ENCODE measurements at places on chromosomes 16 and 17.

DNA sequence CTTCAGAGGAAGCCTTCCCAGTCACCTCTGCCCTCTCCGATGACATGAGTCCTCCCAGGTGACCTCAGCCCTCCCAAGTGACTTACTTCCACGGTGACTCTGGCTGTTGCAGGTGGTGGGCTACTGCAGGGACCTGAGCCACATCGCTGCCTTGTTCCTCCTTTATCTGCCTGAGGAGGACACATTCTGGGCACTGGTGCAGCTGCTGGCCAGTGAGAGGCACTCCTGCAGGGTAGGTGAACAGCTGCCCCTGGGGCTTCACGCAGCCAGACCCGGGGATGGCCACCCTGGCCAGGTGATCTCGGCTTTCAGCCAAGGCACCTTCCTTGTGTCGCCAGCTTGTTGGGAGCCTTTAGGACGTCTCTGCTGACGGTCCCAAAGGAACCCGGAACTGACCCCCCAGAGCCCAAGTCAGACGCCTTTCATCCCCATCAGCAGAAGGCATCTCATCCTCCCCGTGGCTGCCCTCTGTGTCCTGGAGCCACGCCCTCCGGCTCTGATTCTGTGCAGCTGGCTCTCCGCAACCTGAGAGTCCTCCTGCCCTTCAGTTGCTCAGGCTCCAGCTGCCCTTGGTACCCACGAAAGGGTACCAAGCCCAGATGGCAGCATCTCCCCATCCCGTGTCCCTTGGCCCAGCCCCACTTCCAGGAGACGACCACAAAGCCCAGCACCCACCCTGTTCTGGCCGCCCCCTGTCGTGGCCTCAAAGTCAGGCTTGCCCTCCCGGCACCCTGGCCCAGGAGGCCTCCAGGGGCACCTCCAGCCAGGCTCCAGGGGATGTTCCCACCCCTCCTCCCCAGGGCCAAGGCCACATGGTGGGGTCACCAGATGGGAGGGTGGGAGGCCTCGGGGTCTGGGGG, 81.7 kb downstream of the GOSR1 start:
- DNase-seq = no peak

- DNase-seq = no peak
Observed at GRCh38 chr17:75764417-75764710, 628 bp downstream of the GALK1 start.

DNA sequence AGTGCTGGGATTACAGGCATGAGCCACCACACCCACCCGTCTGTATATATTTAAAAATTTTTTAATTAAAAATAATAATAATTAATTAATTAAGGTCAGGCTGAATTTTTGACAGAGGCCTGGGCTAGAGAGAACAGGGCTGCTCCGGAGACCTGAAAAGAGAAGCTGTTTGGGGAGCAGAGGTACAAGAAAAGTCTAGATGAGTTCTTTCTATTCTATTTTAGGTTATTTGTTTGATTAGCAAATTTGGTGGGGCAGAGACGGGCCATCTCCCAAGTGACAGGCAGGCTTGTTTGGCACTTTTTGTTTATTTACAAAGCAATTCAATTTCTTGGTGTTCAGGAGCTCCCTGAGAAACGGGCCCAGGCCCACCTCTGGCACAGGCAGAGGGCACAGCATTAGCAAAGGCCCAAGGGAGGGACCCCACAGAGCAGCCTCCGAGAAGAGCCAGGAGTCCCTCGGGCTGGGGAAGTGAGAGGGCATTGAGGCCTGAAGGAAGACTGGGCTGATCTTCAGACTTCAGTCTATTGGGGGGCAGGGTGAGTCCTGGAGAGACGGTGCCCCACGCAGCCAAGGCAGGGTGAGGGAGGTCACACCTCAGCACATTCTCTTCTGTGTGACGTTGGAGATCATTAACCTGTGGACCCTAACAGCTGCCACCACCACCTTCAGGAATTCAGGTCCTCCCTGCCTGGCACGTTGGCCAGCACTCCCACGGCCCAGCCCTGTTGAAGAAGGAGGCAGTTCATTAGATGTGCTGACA, 10.8 kb upstream of the RIPOR1 start:
- no peak for DNase-seq

DNA sequence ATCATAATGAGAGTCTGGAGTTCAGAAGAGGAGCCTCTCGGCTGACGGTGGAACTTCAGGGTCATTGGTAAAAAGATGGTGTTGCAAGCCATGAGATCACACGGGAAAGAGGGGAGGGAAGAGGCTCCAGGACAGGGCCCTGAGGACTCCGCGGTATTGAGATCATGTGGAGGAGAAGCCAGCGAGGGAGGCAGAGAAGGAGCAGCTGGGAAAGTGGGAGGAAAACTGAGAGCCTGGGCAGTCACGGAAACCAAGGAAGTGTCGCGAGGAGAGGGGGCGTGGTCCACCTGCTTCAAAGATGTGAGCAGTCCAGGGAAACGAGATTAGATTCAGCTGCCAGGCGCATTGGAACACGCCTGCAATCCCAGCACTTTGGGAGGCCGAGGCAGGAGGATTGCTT, 27.7 kb upstream of the SBK1 start:
- peak; percentile 77 for DNase-seq

DNA sequence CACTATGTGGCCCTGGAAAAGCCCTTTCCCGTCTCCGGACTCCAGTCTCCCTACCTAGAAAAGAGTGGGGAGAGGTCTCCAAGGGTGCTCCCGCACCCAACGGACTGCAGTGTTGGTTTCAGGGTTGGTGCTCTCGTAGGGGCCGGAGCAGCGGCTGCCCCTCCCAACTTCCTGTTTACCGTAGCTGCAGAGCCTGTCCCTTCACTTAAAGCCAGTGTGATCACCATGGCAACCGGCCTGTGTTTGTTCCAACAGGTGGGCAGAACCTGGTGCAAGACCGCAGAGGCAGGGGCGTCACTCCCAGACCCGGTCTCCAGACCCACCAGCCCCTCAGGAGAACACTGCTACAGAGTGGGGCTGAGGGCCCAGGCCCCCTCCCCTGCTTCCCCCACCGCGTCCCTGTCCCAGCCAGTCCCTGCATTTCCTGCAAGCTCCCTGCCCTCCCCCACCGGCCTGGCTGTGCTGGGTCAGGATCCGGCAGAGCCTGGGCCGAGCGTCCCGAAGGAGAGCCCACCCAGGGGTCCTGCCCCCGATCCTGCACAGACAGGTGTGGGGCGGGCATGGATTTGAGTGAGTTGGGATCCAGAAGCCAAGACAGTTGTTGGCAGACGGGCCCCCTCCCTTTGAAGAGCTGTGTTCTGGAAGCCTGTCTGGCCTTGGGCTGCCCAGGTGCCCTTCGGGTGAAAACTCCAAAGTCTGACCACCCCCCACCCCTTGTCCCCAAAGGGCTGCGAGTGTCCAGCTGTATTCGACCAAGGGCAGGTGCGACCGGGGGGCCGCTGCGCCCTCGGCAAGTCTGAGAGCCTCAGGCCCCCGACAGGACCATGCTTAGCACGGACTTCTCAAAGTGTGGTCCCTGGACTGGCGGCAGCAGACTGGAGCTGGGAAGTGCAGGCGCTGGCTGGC, 1.5 kb upstream of the BAIAP3 start:
- DNase-seq = no peak

DNA sequence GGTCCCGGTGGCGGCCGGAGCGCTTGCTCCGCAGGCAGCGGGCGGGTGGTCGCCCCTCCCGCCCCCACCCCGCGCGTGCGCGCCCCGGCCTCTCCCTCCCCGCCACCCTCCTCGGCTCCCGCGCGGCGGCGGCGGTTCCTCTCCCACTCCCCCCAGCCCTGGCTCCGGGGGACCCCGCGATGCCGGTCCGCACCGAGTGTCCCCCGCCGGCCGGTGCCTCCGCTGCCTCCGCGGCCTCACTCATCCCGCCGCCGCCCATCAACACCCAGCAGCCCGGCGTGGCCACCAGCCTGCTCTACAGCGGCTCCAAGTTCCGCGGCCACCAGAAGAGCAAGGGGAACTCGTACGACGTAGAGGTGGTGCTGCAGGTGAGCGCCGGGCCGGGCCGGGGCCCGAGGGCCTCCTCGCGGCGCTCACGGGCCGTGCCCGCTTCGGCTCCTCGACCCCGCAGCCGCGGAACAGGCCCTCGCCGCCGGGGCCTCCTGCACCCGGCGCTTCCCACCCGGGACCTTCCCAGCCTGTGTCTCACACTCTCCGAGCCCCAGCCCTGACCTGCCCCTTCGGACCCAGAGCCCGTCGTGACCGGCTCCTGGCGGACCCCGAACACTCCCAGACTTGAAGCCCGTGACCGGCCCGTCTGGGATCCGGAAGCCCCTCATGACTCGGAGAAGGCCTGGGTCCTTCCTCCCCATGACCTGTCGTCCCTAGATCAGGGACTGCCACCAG, 490 bp downstream of the GID4 start:
- DNase-seq = no peak

GRCh38 chr17:56785997-56786680, 47.6 kb downstream of the C17orf67 start:
- DNase-seq = no peak

DNA sequence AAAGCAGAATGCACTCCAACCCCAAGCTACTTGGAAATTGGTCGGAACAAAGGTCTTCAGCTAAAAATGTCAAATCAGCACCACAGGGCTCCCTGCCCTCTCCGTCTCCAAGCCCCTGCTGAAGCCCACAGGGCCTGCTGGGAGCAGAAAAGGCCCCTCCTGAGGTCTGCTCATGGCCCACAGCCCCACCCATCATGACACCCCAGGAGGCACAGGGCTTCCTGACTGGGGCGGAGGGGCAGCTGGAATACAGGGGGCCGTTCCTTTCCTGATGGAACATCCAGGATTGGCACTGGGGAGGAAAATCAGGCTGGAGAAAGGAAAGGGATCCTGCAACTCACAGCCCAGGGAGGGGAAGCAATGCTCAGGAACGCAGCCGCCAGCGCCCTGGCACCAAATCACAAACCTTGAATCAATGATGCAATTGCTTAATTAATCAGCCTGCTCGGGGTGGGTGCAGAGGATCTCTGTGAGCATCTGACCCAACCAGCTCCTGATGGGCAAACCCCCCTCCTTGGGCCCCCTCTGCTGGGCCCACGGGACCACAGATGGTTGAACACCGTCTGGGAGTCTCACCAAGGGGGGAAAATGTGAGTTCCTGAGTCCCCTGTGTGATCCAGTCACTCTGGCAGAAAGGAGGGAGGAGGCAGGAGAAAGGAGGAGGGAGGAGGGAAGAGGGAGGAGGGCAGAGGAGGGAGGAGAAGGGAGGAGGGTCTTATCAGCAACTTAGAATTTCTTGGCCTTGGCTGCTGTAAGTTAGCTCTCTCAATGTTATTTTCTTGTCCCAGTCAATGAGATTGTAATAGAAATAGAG, 155.5 kb downstream of the ZNF423 start:
- peak; percentile 58 for DNase-seq

DNA sequence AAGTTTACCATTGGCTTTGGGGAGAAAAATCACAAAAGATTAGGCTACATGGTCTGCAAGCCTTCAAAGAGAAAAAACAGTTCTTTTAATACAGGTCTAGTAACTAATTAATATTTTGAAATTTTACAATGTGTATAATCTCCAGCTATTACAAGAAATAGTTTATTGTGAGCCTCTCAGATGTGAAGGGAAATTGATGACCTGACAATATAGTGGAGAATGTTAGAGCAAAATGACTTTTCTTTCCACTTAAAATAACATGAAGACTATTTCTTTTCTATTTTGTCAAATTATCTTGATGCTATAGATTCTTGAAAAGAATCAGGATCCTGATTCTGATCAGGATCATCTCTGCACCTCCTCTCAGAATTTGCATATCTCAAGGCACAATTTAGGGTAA, 362.3 kb downstream of the PMP22 start:
- no peak for DNase-seq

DNA sequence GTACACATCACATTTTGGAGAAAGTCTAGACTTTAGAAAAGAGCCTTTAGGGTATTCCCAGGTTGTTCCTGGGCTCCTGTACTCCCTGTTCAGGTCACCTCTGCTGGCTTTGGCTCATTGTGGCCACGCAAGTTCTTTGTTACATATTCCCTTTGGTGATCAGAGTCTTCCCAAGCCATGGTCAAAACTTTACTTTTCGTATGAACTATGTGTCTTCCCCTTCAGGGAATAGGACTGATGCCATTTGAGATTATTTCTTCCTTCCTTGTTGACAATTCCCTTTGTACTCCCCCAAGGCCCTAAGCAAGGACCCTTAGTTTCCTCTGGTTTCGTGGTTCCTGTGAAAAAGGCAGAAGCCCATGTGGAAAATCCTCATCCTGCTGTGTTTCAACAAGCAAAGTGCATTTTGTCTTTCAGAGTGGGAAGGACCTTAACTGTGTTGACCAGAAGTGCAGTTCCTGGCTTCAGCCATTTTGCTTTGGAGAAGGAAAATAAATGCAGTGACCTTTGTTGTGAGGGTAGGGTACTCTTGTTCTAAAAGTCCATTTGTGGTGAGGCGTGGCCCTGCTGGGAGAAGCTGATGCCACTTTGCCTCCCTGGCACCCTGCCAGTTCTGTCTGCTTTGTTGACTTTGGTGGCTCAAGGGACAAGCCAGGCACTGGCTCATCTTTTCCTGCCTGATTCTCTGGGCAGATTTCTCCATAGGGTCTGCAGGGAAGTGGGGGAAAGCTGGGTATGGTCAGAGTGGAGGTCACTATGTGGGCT, 55.1 kb downstream of the ZNRF1 start:
- peak; percentile 64 for DNase-seq

DNA sequence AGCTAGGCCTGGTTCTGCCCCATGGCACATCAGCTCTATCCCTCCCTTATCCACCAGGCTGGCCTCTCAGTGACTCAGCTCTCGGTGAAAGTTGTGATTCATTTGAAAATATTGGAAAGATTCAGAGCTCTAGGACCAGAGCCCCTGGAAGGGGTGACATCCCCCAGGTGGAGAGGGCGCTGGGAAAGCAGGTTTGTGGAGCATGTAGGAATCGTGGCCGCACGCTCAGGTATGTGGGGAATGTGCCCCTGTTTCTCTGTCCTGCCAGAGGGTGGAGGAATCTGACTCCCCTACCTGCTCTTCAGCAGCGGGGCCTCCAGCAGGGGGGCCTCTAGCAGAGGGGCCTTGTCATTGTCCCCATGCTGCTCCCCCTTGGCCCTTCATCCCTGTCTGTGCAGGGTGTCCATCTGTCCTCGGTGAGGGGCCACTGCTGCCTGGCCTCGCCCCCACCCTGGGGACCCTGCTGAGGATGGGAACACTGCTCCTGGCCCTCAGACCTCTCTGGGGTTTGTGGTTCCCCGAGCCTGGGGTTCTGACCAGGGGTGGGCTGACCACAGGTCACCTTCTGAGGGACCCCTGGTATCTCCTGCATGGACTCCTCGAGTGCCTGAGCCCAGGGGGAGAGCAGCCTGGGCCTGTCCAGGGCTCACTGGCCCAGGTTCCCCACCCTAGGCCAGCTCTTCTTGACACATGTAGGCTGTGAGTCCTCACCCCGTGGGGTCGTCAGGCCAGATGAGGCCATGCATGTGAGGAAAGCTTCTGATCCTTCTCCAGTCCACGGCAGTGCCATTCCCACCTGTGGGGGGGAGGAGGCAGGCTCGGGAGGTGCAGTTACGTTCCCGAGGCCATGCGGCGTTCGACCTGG, 47.5 kb downstream of the NT5M start:
- no peak for DNase-seq

GRCh38 chr17:8053600-8053999, 14.7 kb downstream of the ALOX15B start:
- DNase-seq = no peak

DNA sequence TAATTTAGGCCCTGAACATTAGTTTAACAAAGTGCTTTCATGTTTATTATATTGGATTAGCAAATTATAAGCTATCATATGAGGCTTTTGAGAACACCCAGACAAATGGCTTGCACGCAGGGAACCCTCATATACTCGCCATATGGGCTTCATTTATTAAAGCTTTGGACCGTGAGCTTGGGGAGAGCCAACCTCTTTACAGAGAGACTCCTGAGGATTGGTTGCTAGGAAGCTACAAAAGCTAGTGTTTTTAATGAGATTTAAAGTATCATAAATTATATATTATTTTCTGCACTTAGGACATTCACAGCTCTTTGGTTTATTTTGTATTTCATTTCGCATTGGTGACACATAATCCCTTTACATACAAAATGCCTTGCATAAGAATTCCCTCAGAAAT, 193.8 kb upstream of the TOX3 start:
- DNase-seq = no peak

Measured in testis (tissue), 5 donors.